ENCODE measurements at places on chromosomes 6 and 20.
A peak's percentile ranks its signal among the peaks of the same experiment; 100 is the strongest.

- peak; percentile 41 for DNase-seq
Measured at GRCh38 chr6:41252401-41253169, 24.4 kb downstream of the TREML4 start.

GRCh38 chr6:37277001-37277409 lies 19.1 kb upstream of the TMEM217 start:
- DNase-seq: no peak

DNA sequence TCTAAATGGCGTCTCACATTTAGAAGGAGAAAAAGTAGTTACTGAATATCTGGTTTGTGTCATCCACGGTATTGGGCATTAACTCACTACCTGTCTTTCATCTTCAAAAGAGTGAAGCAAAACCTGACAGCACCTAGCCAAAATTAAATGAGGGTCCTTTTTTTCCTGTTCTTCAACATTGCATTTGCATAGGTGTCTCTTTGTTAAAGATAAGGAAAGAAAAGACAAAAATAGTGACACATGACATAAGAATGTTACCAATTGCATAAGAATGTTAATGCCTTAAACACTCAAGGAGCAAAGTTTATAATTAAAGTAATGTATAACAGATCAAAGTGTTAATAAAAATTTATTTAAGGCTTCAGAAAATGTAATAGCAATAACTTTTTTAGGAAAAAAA lies 61.4 kb upstream of the MANEA start:
- DNase-seq: no peak

DNA sequence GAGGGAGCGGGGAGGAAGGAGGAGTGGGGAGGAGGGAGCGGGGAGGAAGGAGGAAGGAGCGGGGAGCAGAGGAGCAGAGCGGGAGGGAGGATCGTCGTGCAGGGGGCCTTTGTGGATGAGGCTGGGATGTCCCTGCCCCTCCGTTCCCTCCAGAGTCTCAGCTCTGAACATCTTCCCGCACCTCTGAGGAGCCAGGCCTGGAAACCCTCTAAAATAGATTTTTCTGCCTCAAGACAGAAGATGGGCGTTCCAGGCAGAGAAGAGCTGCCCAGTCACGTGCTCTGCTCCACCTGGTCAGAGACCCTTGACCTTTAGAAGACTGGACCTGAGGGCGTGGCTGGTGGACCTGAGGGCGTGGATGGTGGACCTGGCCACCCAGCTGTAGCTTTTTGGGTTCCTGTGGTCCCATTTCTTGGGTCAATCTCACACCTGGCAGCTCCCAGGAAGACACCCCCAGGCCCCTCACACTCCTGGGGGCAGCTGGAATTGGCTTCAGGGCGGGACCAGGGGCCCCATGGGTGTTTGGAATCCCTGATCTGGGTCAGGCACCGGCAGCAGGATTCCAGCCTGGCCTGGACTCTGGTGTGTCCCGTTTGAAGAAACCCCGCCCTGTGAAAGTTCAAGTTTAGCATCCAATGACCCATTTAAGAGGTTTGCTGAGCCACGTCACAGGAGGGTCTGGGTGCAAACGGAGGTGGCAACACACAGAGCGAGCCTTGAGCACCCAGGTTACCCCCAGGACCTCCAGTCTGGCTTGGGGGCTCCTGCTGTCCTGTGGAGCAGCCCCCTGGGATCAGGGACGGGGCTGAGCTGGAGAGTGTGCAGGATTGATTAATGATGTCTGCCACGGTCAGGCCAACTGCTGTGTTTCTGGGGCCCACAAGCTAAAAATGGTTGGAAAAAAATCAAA lies 96.9 kb upstream of the BHLHE23 start:
- DNase-seq: no peak

DNA sequence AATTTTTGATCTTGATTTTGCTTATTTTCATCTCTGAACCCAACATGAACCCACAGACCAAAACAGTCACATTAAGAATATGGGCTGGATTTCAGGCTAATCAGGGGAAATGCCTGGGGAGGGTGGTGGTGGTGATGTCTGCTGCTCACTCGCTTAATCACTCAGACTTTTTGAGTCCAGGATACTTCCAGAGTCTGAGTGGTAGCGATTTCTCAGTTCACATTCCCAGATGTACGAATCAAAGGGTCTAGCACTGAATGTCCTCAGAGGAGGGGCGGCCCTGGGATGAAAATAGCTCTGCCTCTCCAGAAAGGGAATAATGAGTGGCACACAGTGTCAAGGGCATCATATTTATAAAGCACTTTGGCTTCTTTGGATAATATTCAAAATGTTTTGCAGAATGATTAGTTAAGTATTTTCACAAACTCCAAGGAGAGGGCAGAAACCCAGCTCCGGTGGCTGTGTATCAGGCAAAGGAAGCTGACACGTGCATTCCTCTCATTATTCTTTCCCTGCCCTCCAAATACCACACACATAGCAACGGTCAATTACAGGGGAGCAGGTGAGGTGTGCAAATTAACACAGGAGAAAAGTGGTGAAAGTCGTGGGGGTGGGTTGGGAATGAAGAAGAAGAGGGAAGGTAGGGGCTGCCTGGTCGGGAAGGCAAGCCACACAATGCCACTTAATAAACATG lies 345.2 kb upstream of the RSPO3 start:
- no peak for DNase-seq

DNA sequence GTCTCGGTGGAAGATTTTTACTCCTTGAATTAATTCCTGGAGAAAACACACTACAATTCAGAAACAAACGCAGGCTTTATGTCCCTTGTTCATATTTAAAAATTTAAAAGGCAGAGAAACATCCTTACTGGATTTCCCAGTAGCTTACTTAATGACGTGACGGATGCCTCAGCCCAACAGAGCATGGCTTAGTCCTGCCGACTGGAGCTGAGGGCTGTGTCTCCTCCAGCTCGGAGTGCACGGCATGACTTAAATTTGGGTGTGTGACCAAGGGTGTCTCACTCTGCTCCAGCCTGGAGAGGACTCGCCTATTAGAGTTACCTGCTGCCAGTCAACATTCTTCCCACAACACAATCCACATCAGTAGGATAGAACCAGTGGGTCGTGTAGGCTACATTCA lies 107.1 kb downstream of the PSMB1 start:
- DNase-seq: no peak

- DNase-seq: no peak
Measured at GRCh38 chr6:49772285-49772684, 14.8 kb downstream of the PGK2 start.

Data from suppressor macrophage treated with lipopolysaccharide for 4 hours (primary cell).